ENCODE measurements at places on chromosomes 12 and 14.

DNA sequence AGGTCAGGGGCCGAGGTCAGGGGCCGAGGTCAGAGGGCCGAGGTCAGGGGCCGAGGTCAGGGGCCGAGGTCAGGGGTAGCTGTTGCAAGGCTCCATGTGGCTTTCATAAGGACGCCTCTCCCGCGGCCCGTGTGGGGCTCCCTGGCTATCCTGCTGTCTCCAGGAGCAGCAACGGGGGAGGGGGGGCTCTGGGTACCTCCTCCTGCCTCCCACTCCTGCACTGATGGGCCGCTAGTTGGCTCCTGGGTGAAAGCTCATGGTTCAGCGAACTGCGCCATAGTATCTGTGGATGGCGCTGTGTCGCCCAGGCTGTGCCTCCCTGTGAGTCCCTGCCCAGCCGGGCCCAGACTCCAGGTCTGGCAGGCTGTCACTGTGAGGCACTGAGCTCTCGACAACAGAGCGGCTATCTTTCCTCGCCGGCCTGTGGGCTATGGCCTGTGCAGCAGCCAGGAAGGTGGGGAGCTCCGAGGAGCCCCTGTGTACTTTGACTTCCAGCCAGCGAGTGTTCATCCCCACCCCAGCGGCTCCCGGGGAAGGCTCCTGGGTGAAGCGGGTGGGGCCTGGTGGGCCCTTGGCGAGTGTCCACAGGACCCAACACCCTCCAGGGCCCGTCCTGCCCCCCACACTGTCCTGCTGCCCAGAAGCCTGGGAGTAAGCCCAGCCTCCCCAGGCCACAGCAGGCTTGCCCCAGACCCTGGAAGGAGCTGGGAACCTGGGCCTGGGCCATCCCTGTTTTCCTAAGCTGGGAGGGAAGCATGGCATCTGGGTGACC lies 8.1 kb downstream of the RFLNA start:
- no peak for DNase-seq

- DNase-seq, result no peak
Measured at GRCh38 chr14:74605531-74606223, 6.4 kb downstream of the LTBP2 start.

GRCh38 chr12:120067084-120067869 lies 49.3 kb downstream of the RAB35 start:
- DNase-seq, result no peak

DNA sequence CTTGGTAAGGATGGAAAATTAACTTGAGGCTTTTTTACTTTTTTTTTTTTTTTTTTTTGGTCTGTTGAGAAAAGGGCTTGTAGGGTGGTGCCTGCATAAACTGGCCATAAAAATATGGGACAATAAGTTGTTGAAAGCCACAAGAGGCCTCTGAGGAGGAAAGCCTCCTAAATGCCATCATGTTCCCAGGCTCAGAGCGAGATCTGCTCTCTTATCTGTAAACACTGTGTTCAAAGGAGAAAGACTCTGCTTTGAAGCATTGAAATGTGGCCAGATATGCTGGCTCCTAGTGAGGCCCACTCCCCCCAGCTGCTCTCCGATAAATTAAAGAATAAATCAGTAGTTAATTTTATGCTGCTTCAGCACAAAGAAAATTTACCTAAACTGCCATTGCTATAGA lies 504.9 kb downstream of the DIO2 start:
- no peak for DNase-seq

GRCh38 chr14:99633918-99634317 lies 11.0 kb upstream of the HHIPL1 start:
- no peak for DNase-seq

- no peak for DNase-seq
Measured at GRCh38 chr14:94992046-94992445, 165.3 kb downstream of the DICER1 start.
